CD4-positive, alpha-beta memory T cell (primary cell): ENCODE measurements at places on chromosomes 6 and 20.

- no peaks in the 10 kb centered on the region for H3K36me3 ChIP-seq
- no peaks in the 10 kb centered on the region for H3K27me3 ChIP-seq
- H3K27ac ChIP-seq: no peak overlapping the region
- no peak for DNase-seq
- H3K4me1 ChIP-seq: peaks cover 32% of the 10 kb centered on the region
Measured at GRCh38 chr6:142155895-142156757, 9.1 kb downstream of the VTA1 start.

DNA sequence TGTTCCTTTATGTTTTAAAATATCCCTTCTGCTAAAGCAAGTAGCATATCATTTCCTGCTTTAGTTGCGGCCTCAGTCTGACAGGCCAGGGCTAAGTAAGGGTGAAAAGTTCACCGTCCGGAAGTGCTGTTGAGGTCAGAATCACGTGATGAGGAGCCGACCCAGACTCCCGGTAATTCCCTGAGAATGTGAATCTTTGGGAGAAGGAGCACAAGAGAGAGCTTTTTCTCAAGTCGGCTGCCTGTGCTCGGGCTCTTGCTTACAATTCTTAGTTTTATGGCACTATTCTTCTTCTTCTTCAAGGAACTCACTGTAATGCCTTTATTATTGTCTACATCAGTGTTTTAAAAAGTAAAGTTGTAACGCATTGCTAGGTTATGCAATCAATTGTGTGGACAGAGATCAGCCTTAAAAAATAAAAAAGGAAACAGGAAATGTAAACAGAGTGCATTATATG lies 309.3 kb downstream of the PRL start:
- H3K27me3 ChIP-seq: no peaks in the 10 kb centered on the region
- no peak for DNase-seq
- H3K4me1 ChIP-seq: peaks cover 9% of the 10 kb centered on the region
- no peak overlapping the region for H3K4me3 ChIP-seq
- no peaks in the 10 kb centered on the region for H3K36me3 ChIP-seq

GRCh38 chr20:38248133-38248532 lies 12.4 kb downstream of the KIAA1755 start:
- H3K27ac ChIP-seq: no peak overlapping the region

- no peak overlapping the region for H3K27ac ChIP-seq
- no peak overlapping the region for H3K4me3 ChIP-seq
- no peaks in the 10 kb centered on the region for H3K27me3 ChIP-seq
- no peaks in the 10 kb centered on the region for H3K4me1 ChIP-seq
- no peaks in the 10 kb centered on the region for H3K36me3 ChIP-seq
- no peak for DNase-seq
Measured at GRCh38 chr6:125700581-125701353, 48.7 kb upstream of the HEY2 start.

- H3K27ac ChIP-seq: no peak overlapping the region
- DNase-seq: no peak
- no peak overlapping the region for H3K4me3 ChIP-seq
- peaks cover 3% of the 10 kb centered on the region for H3K4me1 ChIP-seq
- H3K27me3 ChIP-seq: peaks cover 18% of the 10 kb centered on the region
Measured at GRCh38 chr20:3672547-3673171, 9.2 kb downstream of the ADAM33 start.

DNA sequence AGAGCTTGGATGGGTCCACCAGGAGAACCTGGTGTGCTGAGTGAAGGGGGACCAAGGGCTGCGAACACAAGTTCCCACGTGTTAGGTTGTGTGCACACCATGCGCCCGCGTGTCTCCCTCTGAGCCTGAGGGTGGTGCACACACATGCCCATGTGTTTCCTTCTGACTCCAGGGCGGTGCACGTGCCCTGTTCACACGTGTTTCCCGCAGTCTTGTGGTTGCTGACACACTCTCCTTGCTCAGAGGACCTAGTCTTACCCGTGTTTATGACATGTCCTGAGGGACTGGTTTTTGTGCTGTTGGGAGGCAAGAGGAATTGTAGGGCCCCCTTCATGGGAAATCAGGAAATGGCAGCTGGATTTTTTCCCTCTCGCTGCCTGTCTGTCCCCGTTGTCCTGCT lies 36.3 kb upstream of the PCMTD2 start:
- peak; percentile 7 for DNase-seq
- H3K4me3 ChIP-seq: no peak overlapping the region
- no peaks in the 10 kb centered on the region for H3K27me3 ChIP-seq
- peaks cover 38% of the 10 kb centered on the region for H3K4me1 ChIP-seq

- H3K27me3 ChIP-seq: no peaks in the 10 kb centered on the region
- no peak overlapping the region for H3K4me3 ChIP-seq
- no peaks in the 10 kb centered on the region for H3K4me1 ChIP-seq
- DNase-seq: no peak
- no peaks in the 10 kb centered on the region for H3K36me3 ChIP-seq
Measured at GRCh38 chr20:9407805-9408421, 106.5 kb upstream of the LAMP5 start.

DNA sequence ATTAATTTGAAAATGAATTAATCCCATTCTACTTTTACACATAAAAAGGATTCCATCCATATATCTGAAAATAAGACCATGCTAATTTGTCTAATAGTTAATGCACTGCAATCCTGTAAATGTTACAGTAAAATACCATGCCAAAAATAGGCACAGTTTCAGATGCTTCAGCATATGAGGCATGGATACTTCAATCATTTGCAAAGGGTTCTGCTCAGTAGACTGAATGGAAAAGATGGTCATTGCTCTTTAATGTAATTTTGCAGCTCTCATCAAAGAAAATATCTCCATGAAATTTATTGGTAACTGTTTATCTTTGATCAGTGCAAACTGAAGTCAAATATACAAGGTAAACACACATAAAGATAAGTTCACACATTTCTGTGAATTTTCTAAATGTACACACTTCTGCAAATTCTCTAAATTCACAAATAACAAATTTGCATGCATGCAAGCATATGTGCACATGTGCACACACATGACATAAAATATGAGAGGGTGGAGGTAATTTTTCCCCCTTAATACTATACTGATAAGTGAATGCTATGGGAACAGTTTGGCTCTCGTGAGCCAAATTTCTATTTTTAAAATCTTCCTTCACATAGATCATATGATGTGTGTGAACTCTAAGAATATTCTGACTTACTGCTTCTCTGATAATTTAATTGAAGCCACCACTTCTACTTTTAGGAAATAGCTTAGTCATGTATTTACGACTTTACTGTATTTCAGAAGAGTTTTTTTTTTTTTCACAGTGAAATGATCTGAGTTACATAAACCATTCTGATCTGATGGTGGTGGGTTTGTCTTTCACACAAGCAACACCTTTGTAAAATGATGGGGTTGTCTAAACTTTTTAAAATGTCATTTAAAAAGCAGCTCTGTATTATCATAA lies 996.8 kb upstream of the CITED2 start:
- no peak overlapping the region for H3K4me3 ChIP-seq
- H3K4me1 ChIP-seq: no peaks in the 10 kb centered on the region
- no peak overlapping the region for H3K27ac ChIP-seq
- no peak for DNase-seq
- H3K36me3 ChIP-seq: no peaks in the 10 kb centered on the region

GRCh38 chr6:147042679-147043078 lies 161.5 kb upstream of the STXBP5 start:
- H3K4me1 ChIP-seq: no peaks in the 10 kb centered on the region
- no peak overlapping the region for H3K4me3 ChIP-seq
- H3K27me3 ChIP-seq: no peaks in the 10 kb centered on the region
- no peaks in the 10 kb centered on the region for H3K36me3 ChIP-seq

DNA sequence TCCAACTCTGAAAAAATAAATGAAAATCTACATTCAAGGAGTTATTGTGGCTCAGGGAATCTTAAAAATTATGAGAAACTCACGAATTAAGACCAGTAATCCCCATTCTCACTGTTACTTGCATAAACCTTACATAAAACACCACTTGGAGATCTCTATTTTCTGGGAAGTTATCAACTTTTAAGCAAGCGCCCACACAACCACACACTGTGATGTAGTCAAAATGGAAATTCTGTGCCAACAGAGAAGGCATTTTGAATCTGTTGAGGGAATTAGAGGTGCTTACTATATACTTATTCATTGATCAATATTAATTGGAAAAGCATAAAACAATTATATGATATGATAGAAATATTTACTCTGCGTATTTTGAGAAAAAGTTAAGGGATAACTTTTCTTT lies 58.7 kb downstream of the HAO1 start:
- no peak overlapping the region for H3K4me3 ChIP-seq
- no peaks in the 10 kb centered on the region for H3K27me3 ChIP-seq
- no peaks in the 10 kb centered on the region for H3K4me1 ChIP-seq
- H3K27ac ChIP-seq: no peak overlapping the region
- H3K36me3 ChIP-seq: no peaks in the 10 kb centered on the region

- no peaks in the 10 kb centered on the region for H3K4me1 ChIP-seq
- DNase-seq: no peak
- no peak overlapping the region for H3K27ac ChIP-seq
- no peaks in the 10 kb centered on the region for H3K27me3 ChIP-seq
Measured at GRCh38 chr6:167995731-167996151, 1.7 kb upstream of the KIF25 start.

DNA sequence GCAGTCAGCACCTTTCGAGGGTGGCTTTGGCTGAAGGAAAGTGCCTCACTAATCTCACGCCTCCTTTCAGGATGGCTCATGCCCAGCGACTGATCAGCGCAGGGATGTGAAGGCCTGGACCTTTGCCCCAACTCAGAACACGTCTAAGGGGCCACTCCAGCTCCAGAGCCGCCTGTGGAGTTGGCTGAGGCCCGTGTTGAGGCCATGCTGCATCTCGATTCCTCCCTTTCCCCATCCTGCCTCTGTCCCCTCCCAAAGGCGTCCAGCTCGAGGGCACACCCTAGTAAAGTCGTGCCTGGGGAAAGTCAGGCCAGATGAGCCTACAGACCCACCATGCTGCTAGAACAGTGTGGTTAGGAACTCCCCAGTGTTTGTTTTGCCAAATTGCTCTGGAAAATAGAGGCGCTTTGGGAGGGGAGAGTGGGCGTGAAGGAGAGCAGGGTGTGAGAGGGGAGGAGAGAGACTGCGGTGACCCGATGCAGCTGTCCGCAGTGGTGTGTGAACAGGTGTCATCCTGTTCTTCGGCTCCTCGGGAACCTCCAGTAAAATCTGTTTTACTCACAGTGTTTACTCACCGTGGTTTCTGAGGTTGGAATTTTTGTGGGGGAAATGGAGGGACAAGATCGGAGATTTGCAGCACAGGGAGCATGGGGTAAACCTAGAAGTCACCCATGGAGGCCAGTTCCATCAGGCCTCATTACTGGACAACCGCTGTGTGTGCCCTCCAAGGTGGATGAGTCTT lies 85.0 kb upstream of the PMEPA1 start:
- H3K36me3 ChIP-seq: no peaks in the 10 kb centered on the region
- no peak for DNase-seq
- H3K4me3 ChIP-seq: no peak overlapping the region

DNA sequence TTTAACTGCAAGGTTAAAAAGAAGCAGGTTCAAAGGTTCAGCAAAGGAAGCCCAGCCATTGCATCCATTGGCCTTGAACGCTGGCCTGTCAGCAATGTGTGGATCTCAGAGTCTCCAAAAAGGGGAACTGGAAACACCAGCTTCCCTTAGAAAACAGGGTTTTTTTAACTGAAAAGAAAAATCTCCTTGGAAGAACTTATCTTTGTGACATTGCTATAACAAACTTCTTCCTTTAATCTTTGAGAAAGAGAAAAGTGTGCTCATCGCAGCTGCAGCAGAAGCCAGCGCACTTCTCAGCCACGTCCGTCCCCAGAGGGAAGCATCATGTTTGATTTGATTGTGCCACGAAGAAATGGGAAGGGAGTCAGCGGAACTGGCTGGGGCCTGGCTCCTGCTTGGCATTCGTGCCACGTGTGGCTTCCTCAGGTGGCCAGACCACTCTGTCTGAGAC lies 215.0 kb downstream of the SYNDIG1 start:
- H3K27ac ChIP-seq: no peak overlapping the region
- no peak for DNase-seq
- no peaks in the 10 kb centered on the region for H3K36me3 ChIP-seq
- no peaks in the 10 kb centered on the region for H3K4me1 ChIP-seq
- no peak overlapping the region for H3K4me3 ChIP-seq

DNA sequence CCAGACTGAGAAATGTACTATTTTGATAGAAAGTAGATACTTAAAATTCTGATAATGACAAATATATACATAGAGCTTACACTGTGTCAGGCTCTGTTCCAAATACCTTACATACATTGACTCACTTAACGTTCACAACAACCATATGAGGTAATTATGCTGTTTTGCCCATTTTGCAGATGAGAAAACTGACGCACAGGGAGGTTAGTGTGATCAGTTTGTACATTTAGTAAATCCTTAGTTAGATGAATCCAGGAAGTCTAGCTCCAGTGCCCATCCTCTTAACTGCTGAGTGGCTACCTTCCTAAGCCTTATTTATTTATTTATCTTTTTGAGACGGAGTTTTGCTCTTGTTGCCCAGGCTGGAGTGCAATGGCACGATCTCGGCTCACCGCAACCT lies 23.3 kb upstream of the GTF3C6 start:
- no peaks in the 10 kb centered on the region for H3K27me3 ChIP-seq
- no peak for DNase-seq
- H3K36me3 ChIP-seq: no peaks in the 10 kb centered on the region
- H3K4me3 ChIP-seq: no peak overlapping the region
- H3K27ac ChIP-seq: no peak overlapping the region
- no peaks in the 10 kb centered on the region for H3K4me1 ChIP-seq

- no peak overlapping the region for H3K4me3 ChIP-seq
- DNase-seq: peak; percentile 12
- H3K27ac ChIP-seq: no peak overlapping the region
- H3K36me3 ChIP-seq: no peaks in the 10 kb centered on the region
Measured at GRCh38 chr6:33923857-33924514, 120.2 kb upstream of the MLN start.

DNA sequence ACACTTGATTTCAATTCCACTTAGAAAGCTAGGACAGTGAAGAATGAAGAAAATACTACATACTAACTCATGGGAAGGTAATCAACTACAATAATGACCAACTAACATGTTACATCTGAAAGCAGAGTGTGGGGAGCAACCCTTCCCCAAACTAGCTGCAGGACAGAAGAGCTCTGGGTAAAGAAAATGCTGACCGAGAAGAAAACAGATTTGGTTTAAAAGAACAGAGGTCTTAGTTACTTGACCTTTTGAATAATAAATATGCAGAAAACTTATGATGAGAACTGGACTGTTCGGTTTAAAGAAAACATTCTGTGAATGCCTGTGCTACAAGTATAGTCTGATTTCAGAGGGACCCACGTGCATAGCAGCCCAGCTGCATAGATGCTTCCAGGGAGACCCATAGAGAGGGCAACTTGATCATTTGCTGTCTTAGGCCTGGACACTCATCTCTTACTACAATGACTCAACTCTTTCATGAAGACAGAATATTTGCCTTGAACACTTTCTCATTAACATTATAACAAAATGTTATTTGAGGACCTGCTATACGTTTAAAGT lies 53.5 kb downstream of the RALGAPA2 start:
- no peaks in the 10 kb centered on the region for H3K4me1 ChIP-seq
- no peak overlapping the region for H3K4me3 ChIP-seq
- H3K36me3 ChIP-seq: no peaks in the 10 kb centered on the region
- no peaks in the 10 kb centered on the region for H3K27me3 ChIP-seq
- no peak for DNase-seq
- H3K27ac ChIP-seq: no peak overlapping the region

DNA sequence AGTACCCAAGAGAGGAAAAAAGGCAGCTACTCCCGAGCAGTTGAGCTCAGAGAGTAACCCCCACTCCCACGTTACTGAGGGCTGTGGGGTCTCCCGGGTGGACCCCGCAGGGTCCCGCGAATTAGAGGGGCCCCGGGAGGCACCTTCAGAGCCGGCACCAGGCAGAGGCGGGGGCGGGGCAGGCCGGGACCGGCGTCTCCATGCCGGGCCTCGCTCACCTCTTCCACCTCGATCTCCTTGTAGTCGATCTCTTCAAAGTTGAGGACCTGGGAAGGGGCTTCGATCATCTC lies 381 bp downstream of the MAP3K7 start:
- H3K36me3 ChIP-seq: no peaks in the 10 kb centered on the region
- H3K4me1 ChIP-seq: peaks cover 38% of the 10 kb centered on the region
- peak overlapping the region; percentile 97 for H3K27ac ChIP-seq
- no peaks in the 10 kb centered on the region for H3K27me3 ChIP-seq
- peak overlapping the region; percentile 80 for H3K4me3 ChIP-seq
